Neural crest cell (in vitro differentiated cells): ENCODE measurements at places on chromosomes 12 and 14.

- no peak for DNase-seq
These were observed 1.8 kb downstream of the SMIM41 start for GRCh38 chr12:52081263-52081733.

- peak; percentile 69 for DNase-seq
These were observed at the start of gene ALDH2 for GRCh38 chr12:111766608-111767361. Gene ALDH2, plus strand, starts transcription at chr12:111766933. Its CDS starts 50 bp downstream, at chr12:111766983.

DNA sequence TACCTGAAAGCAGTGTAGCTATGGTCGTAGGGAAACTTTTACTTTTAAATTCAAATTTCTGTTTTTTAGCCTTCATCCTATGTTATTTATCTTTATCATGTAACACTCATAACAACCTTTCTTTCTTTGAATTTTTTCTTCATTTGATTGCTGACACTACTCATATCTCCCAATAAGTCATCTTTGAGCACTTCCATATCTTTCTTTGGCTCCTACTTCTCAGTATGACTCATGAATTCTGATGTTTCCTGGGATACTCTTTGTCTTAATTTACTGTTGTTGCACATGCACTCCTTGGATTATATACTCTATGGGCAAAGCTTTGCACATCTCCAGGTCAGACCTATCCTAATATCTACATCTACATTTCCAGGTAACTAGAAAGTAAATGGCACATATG is 18.1 kb upstream of the IAPP start:
- DNase-seq, result no peak

DNA sequence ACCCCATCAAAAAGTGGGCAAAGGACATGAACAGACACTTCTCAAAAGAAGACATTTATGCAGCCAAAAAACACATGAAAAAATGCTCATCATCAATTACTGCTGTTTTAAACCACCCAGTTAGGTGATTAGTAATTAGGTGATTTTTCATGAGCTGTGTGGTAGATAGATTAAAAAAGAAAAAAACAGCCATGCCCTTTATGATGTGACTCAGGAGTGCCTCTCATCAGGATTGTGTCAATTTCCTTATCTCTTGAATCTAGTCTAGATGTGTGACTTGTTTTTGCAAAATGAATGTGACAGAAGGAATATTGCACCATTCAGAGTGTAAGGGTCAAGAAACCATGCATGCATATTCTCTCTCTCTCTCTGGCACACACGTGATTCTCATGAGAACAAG is 5.7 kb downstream of the OR10A7 start:
- no peak for DNase-seq

- DNase-seq, result no peak
These were observed 261.2 kb downstream of the ADAMTS20 start for GRCh38 chr12:43290836-43291235.

DNA sequence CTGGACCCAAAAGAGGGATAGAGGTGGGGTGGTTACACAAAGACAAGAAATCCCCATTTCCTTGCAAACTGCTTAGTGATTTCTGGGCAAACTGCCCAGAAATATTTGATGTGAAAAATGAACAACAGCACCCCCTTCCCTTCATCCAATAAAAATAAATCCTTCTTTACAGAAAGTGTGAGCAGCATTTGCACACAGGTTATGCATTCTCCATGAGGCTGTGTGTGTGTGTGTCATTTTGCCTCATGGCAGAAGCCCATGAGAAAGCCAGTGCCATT is 17.2 kb upstream of the NRXN3 start:
- no peak for DNase-seq

- no peak for DNase-seq
These were observed 2.9 kb upstream of the PPFIBP1 start for GRCh38 chr12:27521066-27521465.

- DNase-seq, result no peak
These were observed 1053.3 kb downstream of the VRK1 start for GRCh38 chr14:97850466-97850865.

GRCh38 chr12:118290130-118290529 is 82.6 kb downstream of the TAOK3 start:
- no peak for DNase-seq

DNA sequence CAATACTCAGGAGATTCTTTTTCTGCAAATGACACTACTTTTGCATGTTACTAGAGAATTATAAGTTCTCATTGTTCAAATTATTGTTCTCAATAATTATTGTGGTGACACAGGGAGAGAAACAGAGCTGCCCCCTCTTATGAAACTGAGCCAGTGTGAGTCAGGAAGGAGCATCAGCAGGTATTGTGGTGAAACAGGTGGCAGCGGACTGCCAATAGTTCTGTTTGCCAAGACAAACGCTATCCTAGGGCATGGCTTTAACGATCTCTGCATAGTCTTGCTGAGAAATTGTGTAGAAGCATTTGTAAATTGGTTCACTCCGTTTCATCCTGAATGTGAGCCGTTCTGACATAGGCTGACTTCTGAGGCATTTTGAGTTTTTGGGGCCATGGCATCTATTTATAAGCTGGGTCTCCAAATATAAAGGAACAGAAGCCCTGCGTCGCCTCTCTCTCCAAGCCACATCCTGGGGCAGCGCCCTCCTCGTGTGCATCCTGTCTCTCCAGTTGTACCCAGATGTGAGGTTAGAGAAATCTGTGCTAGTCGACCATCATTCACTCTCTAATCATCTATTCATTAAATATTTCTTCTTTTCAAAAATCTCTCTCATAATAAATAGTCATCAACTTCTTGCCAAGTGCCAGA is 15.8 kb upstream of the PPP4R4 start:
- DNase-seq, result no peak

- no peak for DNase-seq
These were observed 73.2 kb downstream of the TTC6 start for GRCh38 chr14:37668646-37669045.

DNA sequence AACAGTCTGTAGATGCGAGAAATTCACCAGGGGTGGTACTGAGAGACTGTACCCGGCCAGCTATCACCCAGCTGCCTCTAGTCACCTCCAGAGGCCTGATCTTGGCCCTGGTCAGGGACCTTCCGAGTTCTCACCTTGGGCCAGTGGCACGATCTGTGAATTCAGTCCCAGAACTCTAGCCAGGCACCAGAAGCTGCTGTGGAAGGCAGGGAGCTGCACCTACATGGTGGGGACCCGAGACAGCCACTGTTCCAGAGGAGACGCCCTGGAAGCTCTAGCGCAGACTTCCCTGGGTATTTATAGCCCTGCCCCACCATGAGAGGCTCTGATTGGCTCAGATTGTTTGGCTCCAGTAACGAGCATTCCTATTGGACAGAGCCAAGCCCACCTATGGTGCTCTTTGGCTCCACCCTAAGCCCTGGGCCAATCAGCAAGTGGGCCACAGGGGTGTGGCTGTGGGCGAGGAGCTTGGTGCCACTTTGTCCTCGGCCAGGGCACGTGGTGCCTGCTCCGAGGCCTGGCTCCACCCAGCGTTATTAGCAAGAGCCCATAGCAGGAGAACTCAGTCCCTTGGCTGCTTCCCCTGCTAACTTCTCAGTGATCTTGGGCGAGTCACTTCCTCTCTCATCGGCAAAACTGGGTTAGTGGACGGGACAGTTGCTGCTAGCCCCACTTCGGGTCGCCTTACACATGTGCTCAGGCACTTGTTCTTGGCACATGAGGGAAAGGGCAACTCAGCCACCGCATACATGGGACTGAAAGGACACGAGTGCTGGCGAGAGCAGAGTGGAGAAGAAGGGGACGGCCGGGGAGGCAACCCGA is 89.0 kb upstream of the BCL11B start:
- DNase-seq, result no peak

DNA sequence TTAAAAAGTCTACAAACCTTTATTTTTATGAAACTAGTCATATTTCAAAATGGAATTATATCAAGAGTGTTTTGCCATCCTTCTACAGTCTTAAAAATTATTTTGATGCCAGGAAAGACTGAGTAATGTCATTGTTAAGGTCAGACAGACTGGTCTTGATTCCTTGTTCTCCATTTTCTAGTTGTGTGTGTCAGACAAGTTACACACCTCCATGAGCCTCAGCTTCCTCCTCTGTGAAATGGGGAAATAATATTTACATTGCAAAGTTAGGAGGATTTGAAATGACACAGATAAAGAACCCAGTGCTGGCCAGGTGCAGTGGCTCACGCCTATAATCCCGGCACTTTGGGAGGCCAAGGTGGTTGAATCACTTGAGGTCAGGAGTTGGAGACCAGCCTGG is 47.4 kb upstream of the ELK3 start:
- no peak for DNase-seq

DNA sequence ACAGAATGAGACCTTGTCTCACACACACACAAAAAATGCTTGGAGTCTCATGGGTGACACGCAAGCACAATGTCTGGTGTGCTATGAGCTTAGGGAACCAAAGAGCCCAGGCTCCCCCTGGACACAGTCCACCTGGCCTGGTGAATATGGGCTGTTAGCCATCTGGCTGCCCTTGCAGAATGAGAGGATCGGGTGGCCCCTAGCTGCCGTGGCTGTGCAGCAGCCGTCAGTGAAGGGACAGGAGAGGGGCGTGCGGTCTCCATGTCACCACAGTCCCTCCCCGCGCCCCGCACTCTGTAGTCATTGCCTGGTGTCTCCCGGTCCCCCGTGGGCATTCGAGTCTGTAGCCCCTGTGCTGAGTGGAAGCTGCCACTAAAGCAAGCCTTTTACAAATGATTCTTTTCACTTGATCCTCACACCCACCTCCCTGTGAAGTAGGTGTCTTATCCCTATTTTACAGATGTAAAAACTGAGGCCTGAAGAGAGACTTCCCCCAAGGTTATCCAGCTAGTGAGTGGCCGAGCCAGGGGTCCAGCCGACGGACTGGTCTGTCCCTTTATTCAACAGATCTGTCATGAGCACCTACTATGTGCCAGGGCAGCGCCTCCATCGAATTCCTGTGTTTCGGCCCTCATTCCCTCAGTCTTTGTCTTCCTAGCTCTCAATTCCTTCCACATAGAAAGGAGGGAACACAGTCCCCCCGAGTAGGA is 18.8 kb downstream of the MVK start:
- DNase-seq, result no peak

DNA sequence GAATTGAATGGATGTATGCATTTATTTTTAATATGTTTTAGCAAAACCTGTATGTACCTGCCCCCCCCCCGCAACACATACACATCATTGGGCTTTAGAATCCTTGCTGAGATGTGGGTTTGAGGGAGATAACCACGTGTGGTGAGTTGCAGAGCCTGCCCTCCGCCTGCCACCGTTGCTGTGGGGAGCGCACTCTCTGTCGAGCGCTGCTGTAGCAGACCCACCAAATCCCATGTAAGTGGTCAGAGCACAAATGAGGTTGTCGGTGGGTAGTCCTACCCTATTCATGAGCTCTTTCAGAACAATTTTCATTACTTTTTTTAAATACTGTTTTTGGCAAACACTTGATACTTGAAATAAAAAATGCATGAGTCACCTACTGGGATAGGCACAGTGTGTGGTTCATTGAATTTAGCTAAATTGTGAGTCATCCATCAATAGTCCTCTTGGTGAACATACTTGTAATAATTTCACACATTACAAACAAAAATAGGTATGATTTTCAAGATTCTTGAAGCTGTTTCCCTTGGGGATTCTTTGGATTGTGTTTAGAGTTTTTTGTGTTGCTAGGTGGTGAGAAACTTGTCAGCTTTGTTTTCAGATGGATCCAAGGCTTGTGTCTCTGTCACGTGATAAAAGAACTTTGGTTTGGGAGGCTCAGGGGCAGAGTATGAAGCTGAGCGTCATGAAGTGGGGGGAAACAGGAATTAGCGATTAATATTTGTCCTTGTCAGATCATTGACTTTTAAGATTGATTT is 107.6 kb downstream of the PTCSC3 start:
- DNase-seq, result no peak

DNA sequence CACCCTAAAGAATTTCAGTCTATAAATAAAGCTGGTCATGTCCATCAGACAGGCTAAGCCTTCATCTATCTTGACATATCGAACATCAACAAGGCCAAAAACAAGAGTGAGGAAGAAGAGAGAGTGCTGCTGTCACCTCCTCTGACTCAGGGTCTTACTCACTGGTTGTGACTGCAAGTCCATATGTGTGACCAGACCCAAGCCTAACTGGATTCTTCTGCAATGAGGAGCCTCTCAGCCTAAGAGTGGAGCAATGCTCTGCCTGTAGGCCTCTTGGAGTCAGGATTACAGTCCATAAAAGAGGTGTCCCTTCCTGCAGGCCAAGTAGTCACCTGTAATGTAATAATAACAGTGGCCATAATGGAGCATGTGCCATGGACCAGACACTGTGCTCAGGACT is 121.2 kb upstream of the SLC35F4 start:
- DNase-seq, result no peak

GRCh38 chr14:61557262-61557661 is 138.1 kb upstream of the HIF1A start:
- no peak for DNase-seq

GRCh38 chr12:108109954-108110353 is 19.1 kb upstream of the WSCD2 start:
- no peak for DNase-seq

DNA sequence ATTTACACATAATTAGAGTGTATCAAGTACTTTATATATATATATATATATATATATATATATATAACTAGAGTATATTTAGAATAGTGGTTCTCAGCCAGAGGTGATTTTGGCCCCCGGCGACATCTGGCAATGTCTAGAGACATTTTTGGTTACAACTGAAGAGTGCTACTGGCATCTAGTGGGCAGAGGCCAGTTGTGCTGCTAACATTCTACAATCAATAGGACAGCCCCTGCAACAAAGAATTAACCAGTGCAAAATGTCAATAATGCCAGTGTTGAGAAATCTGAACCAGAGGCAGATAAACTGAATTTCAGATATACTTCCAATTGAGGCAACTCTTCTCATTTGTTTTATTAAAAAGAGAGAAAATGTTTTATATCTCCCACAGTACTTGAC is 8.9 kb downstream of the GTF2A1 start:
- no peak for DNase-seq

DNA sequence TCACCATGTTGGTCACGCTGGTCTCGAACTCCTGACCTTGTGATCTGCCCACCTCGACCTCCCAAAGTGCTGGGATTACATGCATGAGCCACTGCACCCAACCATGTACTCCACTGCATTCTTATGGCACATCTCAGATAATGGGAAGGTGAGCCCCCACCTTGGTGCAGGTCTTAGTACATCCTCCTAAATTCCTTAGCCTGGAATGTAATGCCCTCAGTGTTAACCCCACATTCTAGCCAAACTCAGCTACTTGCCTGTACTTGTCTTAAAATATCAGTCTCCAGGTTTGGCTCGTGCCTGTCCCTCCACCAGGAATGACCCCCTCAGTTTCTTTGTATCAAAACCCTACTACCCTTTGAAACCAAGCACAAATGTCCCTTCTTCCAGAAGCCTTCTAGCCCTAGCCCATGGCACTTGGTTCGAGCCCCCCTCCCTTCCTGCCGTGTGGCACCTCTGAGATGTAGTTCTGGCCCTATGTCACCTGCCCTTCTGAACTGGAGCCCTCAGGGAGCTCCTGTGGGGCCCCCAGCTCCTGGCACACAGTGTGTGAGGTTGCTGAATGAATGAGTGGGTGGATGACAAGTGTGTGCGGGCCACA is 8.4 kb downstream of the KCNH3 start:
- no peak for DNase-seq

GRCh38 chr12:87086118-87086891 is 830.1 kb upstream of the MGAT4C start:
- no peak for DNase-seq

GRCh38 chr12:49017891-49018260 is 700 bp downstream of the PRKAG1 start:
- no peak for DNase-seq

- DNase-seq, result no peak
These were observed 16.0 kb downstream of the CERS5 start for GRCh38 chr12:50151047-50151687.
